ENCODE measurements at places on chromosomes 3 and 15.

DNA sequence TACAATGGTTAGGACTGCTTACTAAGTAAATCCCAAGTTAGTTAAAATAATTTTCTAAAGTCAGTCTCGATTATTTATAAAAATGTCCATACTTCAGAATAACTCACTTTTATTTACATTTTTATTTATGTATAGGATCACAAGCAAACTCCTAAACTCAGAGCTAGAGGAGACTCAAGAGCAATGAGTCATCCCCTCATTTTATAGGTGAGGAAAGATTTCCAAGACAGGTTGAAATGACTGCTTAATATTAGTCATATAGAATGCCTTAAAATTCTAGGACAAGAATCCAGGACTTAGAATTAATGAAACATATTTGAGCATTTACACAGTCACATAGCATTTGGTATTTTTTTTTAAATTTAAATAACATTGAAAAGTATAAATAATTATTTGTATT lies 983.8 kb downstream of the SI start:
- DNase-seq: no peak

GRCh38 chr3:176590722-176591121 lies 606.6 kb downstream of the TBL1XR1 start:
- DNase-seq: no peak

GRCh38 chr15:31387479-31388118 lies 61.0 kb downstream of the KLF13 start:
- DNase-seq: peak; percentile 64

DNA sequence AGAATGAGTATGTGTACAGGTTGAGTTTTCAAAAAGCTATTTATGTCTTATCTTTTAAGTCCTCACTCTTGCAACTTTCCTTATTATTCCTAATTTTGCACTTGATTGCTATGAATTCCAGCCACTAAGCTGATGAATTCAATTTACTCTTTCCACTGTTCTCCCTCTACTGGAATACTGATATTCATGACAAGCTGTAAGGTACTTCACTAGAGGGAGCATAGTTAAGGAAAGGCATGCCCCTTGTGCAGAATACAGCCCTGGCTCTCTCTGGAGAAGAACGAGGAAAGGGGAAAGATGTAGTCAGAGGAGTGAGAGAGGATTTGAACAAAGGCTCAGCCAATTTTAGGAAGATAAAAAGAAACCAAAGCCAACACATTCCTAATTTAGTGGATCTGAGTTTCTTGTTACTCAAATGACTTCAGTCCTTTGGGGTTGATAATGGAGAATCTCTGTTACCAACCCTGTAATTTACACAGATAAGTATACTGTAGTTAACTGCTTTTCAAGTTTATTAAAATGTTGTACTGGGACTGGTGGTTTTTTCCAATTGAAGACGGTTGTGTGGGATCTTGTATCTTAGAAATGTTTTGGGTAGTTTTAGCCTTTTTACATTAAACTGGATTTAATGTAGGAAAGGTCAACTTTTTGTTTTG lies 4.0 kb downstream of the SCAANT1 start:
- no peak for DNase-seq

GRCh38 chr3:58190291-58190690 lies 20.5 kb downstream of the DNASE1L3 start:
- no peak for DNase-seq

GRCh38 chr3:108546692-108547091 lies 36.3 kb upstream of the MYH15 start:
- no peak for DNase-seq

- no peak for DNase-seq
Measured at GRCh38 chr3:189094539-189094938, 77.2 kb upstream of the TPRG1 start.

- DNase-seq: no peak
Measured at GRCh38 chr3:172148702-172149565, 109.6 kb downstream of the FNDC3B start.

DNA sequence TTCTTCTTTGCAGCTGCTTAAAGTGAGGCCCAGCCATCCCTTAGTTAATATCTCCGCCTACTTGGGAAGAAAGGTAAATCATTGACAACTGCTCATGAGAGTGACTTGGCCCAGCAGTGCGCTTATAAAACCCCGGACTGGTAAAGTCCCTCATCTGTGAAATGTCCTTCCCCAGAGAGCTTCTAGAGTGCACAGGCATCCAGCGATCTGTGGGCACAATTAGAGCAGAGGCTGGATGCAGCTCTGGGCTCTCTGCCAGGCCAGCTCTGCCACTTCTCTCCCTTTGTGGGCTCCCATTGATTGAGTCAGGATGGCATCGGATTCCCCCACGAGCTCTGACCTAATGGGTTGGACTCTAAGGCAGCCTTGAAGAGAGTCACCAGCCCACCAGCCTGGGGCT lies 219.0 kb upstream of the LINGO1 start:
- no peak for DNase-seq

- DNase-seq: no peak
Measured at GRCh38 chr3:115626006-115626409, 2.7 kb downstream of the GAP43 start.

GRCh38 chr3:112813723-112814171 lies 32.9 kb downstream of the CD200R1L start:
- no peak for DNase-seq

- DNase-seq: no peak
Measured at GRCh38 chr15:35696767-35697231, 150.8 kb upstream of the DPH6 start.

DNA sequence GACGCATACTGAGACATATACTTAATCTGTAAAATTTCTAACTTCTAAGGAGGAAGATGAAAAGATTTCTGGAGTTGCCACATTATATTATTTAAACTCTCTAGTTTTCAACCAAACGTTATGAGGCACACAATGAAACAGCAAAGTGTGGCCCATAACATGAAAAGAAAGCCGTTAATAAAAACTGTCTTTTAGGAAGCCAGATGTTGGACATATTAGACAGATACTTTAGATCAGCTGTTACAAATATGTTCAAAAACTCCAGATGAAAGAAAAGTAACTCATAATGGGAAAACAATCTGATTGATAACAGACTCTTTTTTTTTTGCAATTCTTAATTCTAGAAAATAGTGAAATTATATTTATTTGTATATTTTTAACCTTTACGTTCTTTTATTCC lies 34.3 kb downstream of the ADAMTSL3 start:
- no peak for DNase-seq

DNA sequence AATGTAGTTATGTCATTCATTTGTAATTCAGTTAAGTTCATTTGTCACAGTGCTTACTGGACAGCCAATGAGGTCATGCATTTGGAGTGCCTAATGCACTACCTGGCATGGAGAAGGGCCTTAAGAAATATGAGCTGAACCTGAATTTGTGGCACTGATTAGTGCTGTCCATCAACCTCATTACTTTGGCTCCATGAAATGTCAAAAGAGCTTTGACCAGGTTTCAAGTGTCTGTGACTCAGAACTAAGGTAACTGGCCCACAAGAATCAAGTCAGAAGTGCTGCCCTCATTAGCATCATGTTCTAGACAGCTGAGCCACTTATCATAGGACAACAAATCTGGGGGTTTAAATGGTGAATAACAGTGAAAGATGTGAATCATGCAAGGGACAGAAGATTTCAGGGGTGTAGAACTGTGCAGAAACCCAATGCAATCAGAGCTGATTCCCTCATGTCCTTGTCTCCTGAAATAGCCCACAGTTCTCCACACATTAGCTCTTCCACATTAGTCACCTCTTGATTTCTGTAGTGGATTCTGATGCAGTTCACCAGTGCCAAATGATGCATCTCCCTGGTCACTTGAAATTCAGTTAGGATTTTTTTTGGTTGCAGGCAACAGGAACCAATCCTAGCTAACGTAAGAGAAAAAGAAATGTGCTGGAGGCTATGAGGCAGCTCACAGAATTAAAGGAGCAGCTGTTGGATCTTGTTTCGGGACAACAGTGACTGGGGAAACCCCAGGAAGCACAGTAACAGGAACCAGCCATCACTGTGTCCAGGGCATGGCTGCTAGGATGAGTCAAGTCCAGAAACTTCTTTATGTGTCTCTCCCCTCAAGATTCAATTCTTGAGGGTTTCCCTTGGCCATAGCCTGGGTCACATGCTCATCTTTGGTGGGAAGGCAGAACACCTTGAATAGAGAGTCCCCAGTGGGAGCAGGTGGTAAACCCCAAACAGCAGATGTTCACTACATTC lies 38.7 kb downstream of the CHST2 start:
- no peak for DNase-seq

DNA sequence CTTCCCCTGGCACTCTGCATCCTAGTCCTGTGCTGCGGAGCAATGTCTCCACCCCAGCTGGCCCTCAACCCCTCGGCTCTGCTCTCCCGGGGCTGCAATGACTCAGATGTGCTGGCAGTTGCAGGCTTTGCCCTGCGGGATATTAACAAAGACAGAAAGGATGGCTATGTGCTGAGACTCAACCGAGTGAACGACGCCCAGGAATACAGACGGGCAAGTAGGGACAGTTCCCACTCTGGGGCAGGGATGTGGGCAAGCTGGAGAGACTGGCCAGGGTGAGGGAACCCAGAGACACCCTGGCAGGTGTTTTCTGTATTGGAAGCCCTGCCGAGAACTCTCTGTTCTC lies 247 bp downstream of the FETUB start:
- DNase-seq: no peak

GRCh38 chr3:119604878-119605277 lies 7.2 kb downstream of the PLA1A start:
- no peak for DNase-seq

- DNase-seq: no peak
Measured at GRCh38 chr3:46062679-46063078, 35.4 kb upstream of the XCR1 start.

- no peak for DNase-seq
Measured at GRCh38 chr3:150602426-150603152, 532 bp upstream of the SELENOT start.

GRCh38 chr3:159994182-159994581 lies 5.5 kb downstream of the IL12A start:
- DNase-seq: no peak

- no peak for DNase-seq
Measured at GRCh38 chr3:10292505-10293419, at the start of gene GHRL. TSS of gene GHRL (minus strand) at chr3:10292947. CDS start at chr3:10290180, 2,767 bp downstream.

GRCh38 chr15:34708422-34708821 lies 46.4 kb downstream of the GJD2 start:
- peak; percentile 27 for DNase-seq

GRCh38 chr3:86562090-86562489 lies 428.9 kb downstream of the VGLL3 start:
- DNase-seq: no peak

GRCh38 chr15:31160740-31161495 lies 59.4 kb upstream of the TRPM1 start:
- DNase-seq: no peak

GRCh38 chr15:36908991-36909390 lies 191.4 kb downstream of the MEIS2 start:
- DNase-seq: no peak

DNA sequence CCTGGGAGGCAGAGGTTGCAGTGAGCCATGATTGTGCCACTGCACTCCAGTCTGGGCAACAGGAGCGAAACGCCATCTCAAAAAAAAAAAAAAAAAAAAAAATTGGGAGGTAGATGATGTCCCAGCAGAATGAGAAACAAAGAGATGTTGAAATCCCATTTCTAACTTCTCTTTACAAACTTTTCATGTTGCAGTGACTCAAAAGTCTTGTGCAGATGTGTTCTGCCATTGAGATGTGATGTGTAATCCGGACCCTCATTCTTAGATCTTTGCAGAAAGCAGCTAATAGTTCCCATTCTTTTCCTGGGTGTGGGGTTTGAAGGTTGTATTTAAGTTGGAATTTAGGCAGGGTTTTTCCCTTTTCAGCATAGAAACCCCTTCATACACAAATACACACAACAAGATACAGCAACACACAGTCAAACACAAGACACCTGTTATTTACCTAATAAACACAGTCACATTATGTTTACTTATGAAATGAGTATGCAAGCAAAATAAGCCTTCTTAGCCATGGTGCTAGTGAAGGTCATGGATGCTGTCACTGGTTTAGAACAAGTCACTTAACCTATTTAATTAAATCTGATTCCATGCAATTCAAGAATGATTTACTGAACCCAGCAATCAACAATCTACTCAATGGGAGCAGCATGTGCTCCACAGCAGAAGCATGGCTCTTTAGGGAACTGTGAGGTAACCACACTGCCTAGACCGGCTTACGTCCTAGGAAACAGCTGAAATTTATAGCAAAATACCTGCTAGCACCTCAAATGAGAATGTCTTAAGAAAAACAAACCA lies 14.9 kb downstream of the SIAH2 start:
- no peak for DNase-seq

DNA sequence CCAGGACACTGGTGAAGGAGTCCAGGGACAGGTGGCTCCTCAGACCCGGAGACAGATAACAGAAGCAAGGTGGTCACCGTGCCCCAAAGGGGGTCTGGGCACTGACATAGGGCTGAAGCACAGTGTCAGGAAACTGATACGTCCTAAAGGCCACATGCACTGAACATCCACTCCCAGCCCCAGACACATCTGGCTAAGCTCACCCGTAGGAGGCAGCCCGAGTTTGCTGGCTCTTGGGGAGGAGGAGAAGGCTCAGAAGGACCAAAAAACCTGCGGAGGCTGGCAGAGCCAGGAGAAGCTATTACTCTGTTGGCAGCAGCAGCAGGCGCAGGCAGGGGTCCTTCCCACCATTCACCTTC lies 1.2 kb downstream of the CACNA2D2 start:
- DNase-seq: no peak

DNA sequence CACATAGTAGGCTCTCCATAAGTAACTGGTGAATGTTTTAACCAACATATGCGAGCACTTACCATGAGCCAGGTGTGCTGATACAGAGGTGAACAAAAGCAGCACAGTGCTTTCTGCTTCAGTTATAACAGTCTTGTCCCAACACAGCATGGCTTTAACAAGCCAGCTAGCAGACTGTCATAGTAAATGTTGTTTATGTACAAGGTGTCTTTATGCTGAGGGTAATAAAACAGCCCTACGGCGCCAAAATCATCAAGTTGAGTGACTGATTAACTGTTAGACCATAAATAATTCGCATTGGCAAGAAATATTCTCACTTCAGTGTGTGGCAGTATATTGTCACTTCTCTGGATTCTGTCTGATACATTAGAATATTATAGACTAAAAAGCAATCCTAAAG lies 646.0 kb upstream of the CFAP20DC start:
- no peak for DNase-seq

GRCh38 chr3:109900783-109901182 lies 563.4 kb upstream of the DPPA4 start:
- no peak for DNase-seq

- DNase-seq: no peak
Measured at GRCh38 chr3:98035208-98035607, at the start of gene GABRR3. TSS of gene GABRR3 (minus strand) at chr3:98035315. CDS start at chr3:98034987, 328 bp downstream.

DNA sequence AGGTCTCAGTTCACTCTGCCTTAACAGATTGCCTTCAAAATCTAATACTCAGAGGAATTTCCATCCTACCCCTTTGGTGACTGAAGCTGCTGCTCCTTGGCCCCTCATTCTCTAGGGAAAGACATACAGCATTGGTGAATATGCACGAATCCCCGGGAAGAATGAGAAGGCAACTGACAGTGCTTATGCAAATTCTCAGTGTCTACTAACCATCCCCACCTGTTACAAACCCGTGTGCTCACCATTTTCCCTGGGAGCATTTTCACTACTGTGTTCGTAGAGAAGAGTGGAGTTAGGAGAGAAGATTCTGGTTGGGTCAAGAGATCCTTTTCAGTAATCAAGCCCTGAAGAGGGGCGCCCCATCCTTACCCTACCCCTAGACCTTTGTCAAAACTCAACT lies 37.7 kb downstream of the SYNM start:
- DNase-seq: no peak

GRCh38 chr3:167728632-167729323 lies 5.9 kb downstream of the PDCD10 start:
- DNase-seq: no peak

GRCh38 chr15:90650117-90650955 lies 66.8 kb upstream of the BLM start:
- peak; percentile 48 for DNase-seq

GRCh38 chr15:39321977-39322376 lies 258.9 kb upstream of the THBS1 start:
- DNase-seq: no peak

Measured in Jurkat, Clone E6-1 (cell line).